Choroid plexus epithelial cell (primary cell): ENCODE measurements at places on chromosomes 6 and 20.

DNA sequence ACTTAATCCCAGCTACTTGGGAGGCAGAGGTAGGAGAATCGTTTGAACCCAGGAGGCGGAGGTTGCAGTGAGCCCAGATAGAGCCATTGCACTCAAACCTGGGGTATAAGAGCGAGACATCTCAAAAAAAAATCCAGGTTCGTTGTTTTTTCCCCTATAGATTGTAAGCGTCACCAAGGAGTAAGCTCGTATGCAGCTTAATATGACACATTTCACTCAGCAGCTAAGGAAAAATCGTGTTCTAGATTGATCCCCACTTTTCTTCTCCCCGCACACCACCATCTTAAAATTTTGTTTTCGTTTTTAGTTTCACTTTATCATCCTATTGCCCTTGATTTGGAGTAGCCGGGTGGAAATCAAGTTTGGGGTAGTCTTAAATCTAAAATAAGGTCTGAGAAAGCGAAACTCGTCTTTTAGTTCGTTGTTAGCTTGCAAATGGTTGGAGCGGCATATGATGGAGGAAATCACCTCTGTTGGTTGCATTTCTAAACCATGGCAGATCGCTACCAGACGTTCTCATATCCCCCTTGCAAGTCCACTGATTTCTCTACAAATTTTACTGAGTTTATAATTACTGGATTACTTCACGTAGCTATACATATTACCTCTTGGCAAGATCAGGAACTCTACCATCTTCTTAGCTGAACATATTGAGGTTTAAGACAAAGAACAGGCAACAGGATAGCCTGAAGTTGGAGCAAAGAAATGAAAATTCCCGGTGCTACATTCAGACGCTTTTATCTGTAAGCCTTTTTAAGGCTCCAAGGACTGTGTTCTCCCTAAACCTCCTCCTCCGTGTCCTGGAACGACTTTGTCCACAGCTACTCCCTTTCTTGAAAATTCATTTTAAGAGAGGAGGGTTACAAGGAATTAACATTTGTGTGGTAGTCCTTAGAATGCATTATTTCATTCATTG is 91.1 kb upstream of the BTN3A2 start:
- DNase-seq, result peak; percentile 54

DNA sequence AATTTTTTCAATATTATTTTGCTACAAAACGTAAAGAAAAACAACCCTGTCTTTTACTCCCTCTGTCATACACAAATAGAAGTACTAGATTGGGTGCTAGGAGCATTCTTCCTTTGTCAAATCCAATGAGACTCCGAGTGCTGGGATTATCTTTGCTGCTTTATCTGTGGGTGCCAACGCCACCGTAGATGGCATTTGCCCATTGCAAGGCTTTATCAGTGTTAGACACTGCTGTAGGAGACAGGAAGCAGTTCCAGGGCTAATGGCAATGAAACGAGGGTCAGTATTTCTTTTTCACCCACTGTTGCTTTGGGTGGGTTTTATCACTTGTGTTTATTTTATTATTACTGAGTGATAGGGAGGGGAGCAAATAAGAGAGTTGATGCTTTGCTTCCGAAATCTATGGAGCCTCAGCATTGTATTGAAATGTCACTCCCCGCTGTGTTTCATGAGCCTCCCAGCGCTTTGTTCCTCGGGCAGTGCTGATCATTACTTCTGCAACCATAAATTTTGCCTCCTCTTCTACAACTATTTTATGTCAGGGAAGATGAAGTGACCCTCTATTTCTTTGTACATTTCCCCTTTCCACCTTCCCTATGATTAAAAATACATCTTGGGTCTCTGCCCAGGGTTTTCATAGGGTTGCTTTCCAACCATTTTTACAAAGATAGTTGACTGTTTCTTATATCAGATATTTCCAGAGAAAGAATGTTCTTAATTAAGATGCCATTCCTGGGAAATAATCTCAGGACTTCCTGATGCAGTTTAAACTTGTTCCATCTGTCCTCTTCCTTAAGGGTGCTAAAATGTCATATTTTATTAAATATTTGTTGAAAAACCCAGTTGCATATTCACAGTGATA is 86.7 kb upstream of the LAMP5 start:
- DNase-seq, result no peak

DNA sequence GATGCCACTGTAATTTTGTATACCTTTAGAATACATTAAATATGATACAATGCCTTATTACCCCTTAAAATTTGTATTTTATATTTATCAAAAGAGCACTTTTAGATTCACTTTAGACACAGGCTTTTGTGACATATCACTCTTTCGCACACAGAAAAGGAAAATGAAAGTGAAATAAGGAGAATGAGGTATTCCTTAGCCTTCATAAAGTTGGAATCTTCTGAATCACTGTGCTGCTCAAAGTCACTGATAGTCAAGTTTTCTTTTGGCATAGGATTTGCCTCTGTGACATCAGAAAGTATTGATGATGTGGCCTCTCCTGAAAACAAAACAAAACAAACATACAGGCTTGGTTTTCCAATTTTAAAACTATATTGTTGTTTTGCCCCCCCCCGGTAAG is 1097.1 kb downstream of the KIF16B start:
- DNase-seq, result no peak

DNA sequence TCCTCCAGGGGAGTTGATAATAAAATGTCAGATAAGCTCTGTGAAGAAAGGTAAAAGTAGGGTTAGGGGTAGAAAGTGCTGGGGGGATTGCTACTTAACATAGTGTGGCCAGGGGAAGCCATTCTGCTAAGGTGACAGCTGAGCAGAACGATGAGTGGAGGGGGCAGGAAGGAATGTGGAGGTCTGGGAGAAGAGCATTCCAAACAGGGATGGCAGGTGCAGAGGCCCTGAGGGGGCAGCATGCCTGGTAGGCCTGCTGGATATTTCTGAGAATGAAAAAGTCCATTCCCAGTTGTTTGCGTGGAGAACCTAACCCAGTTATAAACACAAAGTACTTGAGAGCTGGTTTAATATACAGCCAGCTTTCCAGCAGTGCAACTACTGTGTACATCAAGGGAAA is 9.3 kb downstream of the GFRA4 start:
- DNase-seq, result no peak

GRCh38 chr6:162621246-162621645 is 106.3 kb downstream of the PRKN start:
- peak; percentile 36 for DNase-seq

DNA sequence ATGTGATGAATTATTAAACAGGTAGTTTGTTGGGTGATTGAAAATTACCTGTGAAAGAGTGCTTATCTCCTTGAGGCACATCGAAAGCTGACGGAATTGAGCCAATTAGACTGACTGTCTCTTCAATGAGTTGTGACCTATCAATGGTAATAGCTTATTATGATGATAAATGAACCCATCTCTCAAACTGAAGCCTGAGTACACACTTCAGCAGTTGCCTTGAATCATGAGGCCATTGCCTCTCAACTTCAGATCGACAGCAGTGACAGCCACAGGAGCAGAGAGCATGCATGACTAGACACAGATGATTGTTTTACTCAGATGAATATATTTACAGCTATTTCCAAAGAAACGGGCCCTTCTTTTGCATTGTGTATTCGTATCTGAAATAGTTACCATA is 323.9 kb downstream of the LAMA2 start:
- no peak for DNase-seq

GRCh38 chr6:169714178-169714577 is 10.1 kb downstream of the PHF10 start:
- DNase-seq, result no peak

- no peak for DNase-seq
These were observed 25.5 kb downstream of the CLIC5 start for GRCh38 chr6:45990162-45990561.

GRCh38 chr6:77038807-77039206 is 424.5 kb downstream of the HTR1B start:
- DNase-seq, result peak; percentile 64

- DNase-seq, result peak; percentile 74
These were observed 11.5 kb downstream of the ADGRG6 start for GRCh38 chr6:142313284-142313683.

DNA sequence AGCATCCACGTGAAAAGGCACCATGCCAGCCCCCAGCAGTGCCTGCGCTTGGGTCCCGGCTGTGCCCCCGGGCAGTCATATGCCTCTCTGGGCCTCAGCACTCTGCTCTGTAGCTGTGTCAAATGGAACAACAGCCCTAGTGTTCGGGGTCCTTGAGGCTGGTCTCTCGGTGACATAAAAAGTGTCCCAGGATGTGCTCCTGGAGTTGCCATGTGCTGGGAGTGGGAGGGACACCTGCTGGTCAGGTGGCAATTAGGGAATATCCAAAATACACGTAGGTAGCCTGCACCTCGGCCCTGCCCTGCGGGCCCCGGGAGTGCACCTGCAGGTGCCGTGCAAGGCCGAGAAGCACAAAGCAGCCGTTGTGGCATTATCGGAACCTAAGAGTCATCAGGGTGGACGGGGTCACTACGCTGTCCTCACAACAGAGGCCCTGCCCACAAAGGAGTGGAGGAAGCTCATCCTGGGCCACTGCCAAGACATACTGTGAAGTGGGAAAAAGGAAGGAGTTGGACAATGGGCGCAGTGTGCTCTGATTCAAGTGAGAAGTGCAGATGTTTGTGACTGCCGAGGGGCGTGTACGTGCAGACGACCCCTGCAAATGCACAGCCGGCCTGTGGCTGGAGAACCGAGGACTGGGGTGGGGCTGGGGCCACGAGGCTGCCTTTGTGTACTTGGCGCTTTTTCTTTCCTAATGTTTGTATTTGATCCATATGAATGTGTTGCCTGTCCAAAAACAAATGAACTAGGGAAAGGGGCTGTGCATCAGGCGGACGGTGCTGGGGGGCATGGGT is 24.6 kb downstream of the SLCO4A1 start:
- DNase-seq, result no peak
